Left ventricle myocardium inferior (tissue), 1 donor: ENCODE measurements at places on chromosomes 1 and 21. TPM values are rescaled to one million over a fixed set of nuclear protein-coding genes. Genes with fewer than 3 reads are reported as not detected.

- no peak for DNase-seq
Observed at GRCh38 chr1:61344696-61345095, 262.3 kb downstream of the NFIA start.

DNA sequence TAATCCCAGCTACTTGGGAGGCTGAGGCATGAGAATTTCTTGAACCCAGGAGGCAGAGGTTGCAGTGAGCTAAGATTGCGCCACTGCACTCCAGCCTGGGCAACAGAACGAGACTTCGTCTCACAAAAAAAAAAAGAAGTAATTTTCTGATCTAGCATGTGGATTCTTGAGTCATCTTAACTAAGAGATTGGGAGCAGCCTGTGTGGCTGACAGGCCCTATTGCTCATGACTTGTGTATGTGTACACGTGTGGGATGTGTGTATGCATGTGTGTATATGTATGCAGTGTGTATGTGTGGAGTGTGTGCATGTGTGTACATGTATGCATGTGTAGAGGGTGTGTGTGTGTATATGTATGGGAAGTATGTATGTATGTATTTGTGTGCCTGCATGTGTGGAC, 29.5 kb downstream of the DOP1B start:
- no peak for DNase-seq

- DNase-seq = no peak
Observed at GRCh38 chr1:36872858-36873257, 161.5 kb downstream of the GRIK3 start.

- DNase-seq = peak; percentile 17
Observed at GRCh38 chr1:85048296-85049064, at the start of gene MCOLN3. Gene MCOLN3 (minus strand): TSS chr1:85048500. CDS start chr1:85045360, 3,140 bp downstream.

- no peak for DNase-seq
Observed at GRCh38 chr1:108070662-108071061, 105.7 kb upstream of the VAV3 start.

- DNase-seq = no peak
Observed at GRCh38 chr1:211375146-211375818, 48.6 kb downstream of the TRAF5 start.

GRCh38 chr1:214678386-214678785, 75.4 kb downstream of the CENPF start:
- DNase-seq = no peak

GRCh38 chr1:211589782-211590721, 11.1 kb upstream of the SLC30A1 start:
- DNase-seq = peak; percentile 71

DNA sequence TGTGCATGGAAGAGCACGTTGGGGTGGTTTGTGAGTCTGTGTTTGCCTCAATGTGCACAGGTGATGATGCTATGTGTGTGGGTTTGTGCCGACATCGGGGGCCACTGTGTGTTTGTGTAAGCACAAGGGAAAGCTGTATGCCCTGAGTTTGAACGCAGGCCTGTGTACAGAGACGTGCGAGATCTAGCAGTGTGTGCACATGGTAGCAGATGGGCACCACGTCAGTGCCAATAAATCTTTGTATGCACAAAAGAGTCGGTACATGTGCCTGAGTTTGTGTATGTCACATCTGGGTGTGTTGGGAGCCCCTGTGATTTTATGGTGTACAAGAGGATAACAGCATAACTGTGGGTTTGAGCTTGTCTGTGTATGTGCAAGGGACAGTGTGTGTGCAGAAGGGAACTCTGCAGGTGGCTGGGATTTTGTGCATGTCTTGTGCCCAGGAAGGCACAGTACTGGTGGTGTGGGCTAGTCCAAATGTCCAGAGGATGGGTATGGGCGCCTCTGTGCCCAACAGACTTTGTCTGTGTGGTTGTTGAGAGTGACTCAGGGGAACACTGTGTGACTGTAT, 32.0 kb upstream of the WASF2 start:
- DNase-seq = no peak

DNA sequence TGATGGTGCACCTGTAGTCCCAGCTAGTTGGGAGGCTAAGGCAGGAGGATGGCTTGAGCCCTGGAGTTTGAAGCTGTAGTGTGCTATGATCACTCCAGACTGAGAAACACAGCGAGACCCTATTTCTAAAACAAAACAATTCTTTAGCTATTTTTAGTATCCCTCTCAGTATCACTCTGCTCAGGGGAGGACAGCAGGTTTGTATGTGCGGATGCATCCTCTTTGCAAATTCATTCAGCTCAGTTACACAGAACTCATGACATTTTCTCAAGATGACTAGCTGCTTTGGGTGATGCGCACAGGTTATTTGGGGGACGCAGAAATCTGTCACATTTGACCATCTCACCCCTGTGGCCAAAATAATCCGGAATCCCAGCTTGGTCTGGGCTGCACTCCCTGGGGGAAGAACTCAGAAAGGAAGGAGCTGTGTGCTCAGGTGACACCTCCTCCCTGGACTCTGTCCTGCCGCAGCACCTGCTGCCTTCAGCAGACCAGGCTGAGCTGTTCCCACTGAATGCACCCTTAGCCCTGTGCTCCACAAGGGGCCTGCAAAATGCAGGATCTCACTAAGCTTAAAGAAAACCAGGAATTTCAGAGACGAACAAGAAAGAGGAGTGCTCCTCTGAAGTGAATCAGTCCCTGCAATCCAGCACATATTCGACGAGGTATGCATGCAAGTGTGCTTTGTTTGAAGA, 89.5 kb upstream of the PGBD5 start:
- no peak for DNase-seq

- no peak for DNase-seq
Observed at GRCh38 chr21:41966041-41966833, 12.4 kb upstream of the C2CD2 start.

GRCh38 chr1:29688471-29689365, 452.4 kb downstream of the PTPRU start:
- no peak for DNase-seq

GRCh38 chr1:177848577-177848976, 121.3 kb downstream of the SEC16B start:
- DNase-seq = no peak

DNA sequence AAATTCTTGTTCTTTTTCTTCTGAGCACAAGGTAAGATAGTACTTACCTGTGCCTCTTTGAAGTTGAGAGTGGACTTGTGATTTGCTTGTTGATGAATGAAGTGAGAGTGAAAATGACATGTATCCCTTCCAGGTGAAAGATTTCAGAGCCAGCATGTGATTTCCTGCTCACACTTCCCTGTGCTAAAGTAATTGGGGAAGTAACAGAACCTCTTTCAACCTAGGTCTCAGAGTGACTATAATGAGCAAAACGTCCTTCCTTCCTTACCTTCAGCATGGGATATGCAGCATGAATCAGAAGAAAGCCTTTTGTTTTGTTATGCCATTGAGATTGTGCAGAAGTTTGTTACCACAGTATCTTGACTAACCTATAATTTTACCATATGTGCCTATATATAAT, 24.6 kb downstream of the RAVER2 start:
- DNase-seq = no peak

DNA sequence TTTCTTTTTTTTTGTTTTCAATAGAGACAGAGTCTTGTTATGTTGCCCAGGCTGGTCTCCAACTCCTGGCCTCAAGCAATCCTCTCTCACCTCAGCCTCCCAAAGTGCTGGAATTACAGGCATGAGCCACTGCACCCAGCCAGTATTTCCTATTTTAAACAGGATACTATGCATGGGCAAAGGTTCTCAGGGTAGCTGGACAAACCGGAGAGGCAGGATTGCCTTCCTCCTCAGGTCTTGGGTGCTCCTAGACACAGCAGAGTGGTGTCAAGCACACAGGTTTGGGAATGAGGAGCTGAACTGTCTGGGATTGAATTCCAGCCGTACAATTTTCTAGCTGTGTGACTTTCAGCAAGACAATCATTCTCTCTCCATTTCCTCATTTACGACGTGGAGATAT, 22.9 kb upstream of the HNRNPU start:
- DNase-seq = no peak

GRCh38 chr1:228216371-228217320, 8.8 kb downstream of the OBSCN start:
- no peak for DNase-seq

GRCh38 chr1:40312238-40313205, 4.6 kb downstream of the COL9A2 start:
- peak; percentile 45 for DNase-seq

DNA sequence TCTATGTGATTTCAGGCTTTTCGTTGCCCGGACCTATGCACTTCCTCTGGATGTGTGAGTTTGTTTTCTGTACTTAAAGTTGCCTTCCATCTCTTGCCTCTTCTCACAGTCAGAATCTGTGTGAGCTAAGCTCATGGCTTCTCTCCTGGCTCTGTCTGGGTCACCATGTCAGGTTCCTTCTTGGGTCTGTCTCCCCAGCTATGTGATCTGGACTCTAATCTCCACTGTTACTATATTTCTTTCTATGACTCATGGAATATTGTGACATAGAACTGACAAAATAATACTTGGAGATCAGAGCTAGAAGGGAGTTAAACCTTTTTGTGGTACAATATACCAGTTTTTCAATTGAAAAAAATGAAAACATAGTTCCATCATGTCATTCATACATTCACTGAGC, 172.7 kb upstream of the FGGY start:
- no peak for DNase-seq

- DNase-seq = peak; percentile 25
Observed at GRCh38 chr1:165828669-165829329, 1.4 kb downstream of the UCK2 start.

DNA sequence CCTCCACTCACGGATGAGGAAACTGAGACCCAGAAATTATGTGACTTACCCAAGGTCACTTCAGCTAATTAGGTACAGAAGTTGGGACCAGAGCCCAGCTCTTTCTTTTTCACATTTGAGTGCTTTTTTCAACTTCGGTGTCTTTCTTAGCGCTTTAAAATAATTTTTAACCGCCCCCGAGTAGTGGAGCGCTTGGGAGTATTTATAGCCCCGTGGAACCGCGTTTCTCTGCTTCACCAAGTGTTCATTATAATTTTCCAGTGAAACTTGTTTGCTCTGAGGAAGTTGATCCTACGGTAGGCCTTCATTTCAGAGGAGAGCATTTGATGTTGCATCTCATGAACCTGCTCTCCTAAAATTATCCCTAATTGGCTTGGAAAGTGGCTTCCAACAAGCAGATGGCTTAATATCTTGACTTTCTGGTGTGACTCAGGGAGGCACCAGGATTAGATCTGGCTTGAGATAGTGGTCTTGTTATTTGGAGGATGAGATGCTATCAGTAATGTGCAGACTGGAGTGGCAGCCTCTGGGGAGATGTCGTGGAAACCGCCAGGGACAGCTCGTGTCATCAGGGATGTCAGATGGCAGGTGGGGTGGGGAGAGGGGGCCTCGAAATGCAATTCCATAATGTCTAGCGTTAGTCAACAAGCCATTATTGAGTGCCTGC, 321.3 kb downstream of the CAMTA1 start:
- no peak for DNase-seq

GRCh38 chr1:172809750-172810149, 150.8 kb downstream of the FASLG start:
- DNase-seq = no peak

DNA sequence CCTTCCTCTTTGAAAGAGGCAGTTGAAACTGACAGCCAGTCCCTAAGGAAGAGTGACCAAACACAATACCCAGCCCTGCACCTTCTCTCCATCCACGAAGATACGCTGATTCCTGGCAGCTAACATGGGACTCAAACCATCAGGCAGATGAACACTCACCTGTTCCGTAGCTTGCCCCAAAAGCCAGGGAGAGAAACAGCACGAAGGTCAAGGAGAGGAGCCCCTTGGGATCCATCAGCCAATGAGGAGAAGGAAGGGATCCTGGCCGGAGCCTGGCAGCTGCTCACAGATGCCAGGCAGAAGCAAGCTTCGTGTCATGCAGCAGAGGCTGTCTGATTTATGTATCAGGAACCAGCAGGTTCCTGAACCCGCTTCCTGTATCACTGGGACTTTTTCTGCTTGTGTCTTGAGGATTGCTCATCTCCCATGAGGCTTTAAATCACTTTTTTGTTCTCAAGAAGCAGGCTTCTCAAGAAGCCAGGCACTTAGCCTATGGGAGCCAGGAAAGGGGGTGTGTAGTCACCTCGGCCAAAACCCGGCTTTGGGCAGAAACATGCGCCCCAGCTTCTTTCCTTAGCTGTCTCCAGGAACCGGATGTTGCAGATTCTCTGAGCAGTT, at the start of gene SLAMF1:
Gene SLAMF1, minus strand, starts transcription at position 334 of the 618 bp plus-strand sequence. Its CDS starts 99 bp downstream, at position 235.
- no peak for DNase-seq

DNA sequence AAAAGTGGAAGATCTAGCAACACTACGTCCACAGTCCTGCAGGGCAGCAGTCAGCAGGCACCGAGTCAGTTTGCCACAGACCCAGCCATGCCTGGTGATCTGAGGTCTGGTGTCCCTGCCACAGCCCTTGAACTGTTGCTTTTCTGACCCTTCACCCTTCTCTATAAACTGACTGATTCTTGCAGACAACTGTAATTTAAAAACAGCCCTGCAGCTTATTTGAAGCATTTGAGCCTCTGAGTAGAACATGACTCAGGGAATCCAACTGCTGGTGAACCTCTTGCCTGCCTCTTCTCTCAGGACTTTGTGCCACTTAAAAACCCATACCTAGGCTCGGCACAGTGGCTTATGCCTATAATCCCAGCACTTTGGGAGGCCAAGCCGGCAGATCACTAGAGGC, 107.2 kb downstream of the EDEM3 start:
- no peak for DNase-seq

- DNase-seq = peak; percentile 84
Observed at GRCh38 chr21:45981151-45982091, at the start of gene COL6A1. Gene COL6A1 (plus strand): TSS chr21:45981770. CDS start chr21:45981851, 81 bp downstream.

- no peak for DNase-seq
Observed at GRCh38 chr1:184424157-184424556, 37.3 kb downstream of the C1orf21 start.

- no peak for DNase-seq
Observed at GRCh38 chr1:8022395-8023286, 3.5 kb downstream of the ERRFI1 start.

GRCh38 chr1:58650141-58650540, 49.7 kb downstream of the MYSM1 start:
- no peak for DNase-seq

GRCh38 chr1:164703960-164704411, 145.0 kb downstream of the PBX1 start:
- DNase-seq = no peak

GRCh38 chr1:982765-983436, 1.0 kb upstream of the PERM1 start:
- peak; percentile 19 for DNase-seq

IFI44 gene
- 6.6 TPM for total RNA-seq

TSPEAR gene
- 3.3 TPM for total RNA-seq

NUDT4B gene
- total RNA-seq = not detected

HSD3B2 gene
- total RNA-seq = not detected

APOBEC4 gene
- total RNA-seq = 0.11 TPM

OVAAL gene
- total RNA-seq = 5.3 TPM

KMO gene
- total RNA-seq = not detected

SPRR4 gene
- not detected for total RNA-seq

NMNAT2 gene
- 3.4 TPM for total RNA-seq

KCNJ9 gene
- 0.05 TPM for total RNA-seq

PTTG1IP gene
- 171 TPM for total RNA-seq

PPM1J gene
- total RNA-seq = 5.4 TPM

CELA3A gene
- not detected for total RNA-seq

LIPI gene
- total RNA-seq = not detected

SMCP gene
- not detected for total RNA-seq

C1orf105 gene
- 8.5 TPM for total RNA-seq

CATSPERE gene
- 0.58 TPM for total RNA-seq

CLCA1 gene
- 0.05 TPM for total RNA-seq

DNASE2B gene
- total RNA-seq = not detected

BSND gene
- not detected for total RNA-seq
